ENCODE measurements at places on chromosomes 5 and 9.

GRCh38 chr9:107404161-107404560 is 85.4 kb downstream of the KLF4 start:
- no peak for DNase-seq

GRCh38 chr5:172443441-172444109 is 10.8 kb downstream of the SH3PXD2B start:
- peak; percentile 95 for DNase-seq

GRCh38 chr9:86605303-86605702 is 251.1 kb upstream of the TUT7 start:
- DNase-seq = no peak

DNA sequence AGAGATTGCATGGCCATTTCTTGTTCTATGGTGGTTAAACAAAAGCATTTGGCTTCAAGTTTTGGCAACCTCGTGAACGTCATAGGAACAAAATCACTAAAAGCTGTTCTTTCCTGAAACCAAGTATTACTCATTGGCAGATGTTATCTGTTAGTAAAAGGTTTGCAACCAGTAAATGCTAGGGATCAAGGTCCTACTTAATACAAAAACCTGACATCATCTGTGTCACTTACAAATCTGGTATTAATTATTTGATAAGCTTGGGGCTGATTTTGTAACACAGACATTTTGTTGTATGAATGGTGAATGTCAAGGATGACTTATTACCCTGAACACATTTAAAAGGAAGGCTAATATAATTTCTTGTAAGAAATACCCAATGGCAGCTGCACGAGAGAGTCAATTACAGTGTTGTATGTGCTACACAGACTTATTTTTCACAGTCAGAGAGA is 486.4 kb upstream of the ZNF608 start:
- DNase-seq = peak; percentile 64

DNA sequence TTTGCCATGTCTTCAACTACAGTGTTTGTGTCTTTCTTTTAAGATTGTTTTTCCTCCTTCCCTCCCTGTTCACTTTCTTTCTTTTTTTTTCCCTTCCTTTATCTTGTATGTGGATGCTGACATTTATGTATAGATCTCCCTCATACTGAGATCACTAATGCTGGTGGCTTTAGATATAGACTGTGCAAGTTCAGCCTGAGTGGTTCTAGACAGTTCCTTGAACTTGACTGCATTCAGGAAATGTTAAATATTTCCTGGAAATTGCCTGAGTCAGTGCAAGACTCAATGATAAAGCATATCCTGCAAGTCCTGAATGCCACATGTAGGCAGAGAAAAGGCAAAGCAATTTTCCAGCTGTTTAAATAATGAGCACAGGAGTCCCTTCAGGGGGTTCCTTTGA is 182.5 kb upstream of the NR3C1 start:
- DNase-seq = no peak

DNA sequence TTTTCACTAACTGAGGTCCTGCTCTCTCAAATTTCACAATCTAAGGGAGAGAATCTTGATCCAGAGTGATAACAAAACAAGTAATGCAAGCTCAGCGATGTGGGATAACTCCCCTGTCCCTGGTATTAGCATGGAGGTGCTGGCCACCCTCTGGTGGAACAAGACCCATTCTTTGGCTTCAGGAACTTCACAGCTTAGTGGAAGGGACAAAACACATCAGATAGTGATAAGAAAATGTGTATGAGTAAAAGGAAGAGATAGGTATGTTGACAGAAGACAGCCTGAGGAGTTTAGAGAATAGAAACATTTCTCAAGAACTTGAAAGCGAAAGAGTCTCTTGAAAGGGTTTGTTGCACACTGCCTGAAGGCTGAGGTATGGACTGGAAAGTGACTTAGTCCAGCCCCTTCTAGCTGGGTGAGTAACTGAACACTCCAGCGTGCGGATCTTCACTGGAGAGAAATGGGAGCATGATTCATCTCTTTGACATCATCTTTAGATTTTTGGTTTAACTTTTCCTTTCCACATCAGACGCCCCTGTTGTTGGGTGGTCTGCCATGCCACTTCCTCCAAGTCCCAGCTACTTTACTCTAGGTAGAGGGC is 25.4 kb upstream of the ZSWIM6 start:
- peak; percentile 87 for DNase-seq

- no peak for DNase-seq
Observed at GRCh38 chr5:97063251-97063650, 79.2 kb downstream of the LIX1 start.

- no peak for DNase-seq
Observed at GRCh38 chr5:73957397-73958001, 331.5 kb downstream of the ARHGEF28 start.

- no peak for DNase-seq
Observed at GRCh38 chr5:137200906-137201700, 298.0 kb downstream of the SPOCK1 start.

GRCh38 chr5:94694671-94695070 is 76.2 kb downstream of the SLF1 start:
- DNase-seq = no peak

- DNase-seq = no peak
Observed at GRCh38 chr5:109614301-109614700, 75.4 kb upstream of the MAN2A1 start.

- no peak for DNase-seq
Observed at GRCh38 chr5:141677415-141677814, 4.6 kb downstream of the ARAP3 start.

- no peak for DNase-seq
Observed at GRCh38 chr5:156435101-156435500, 108.1 kb downstream of the SGCD start.

DNA sequence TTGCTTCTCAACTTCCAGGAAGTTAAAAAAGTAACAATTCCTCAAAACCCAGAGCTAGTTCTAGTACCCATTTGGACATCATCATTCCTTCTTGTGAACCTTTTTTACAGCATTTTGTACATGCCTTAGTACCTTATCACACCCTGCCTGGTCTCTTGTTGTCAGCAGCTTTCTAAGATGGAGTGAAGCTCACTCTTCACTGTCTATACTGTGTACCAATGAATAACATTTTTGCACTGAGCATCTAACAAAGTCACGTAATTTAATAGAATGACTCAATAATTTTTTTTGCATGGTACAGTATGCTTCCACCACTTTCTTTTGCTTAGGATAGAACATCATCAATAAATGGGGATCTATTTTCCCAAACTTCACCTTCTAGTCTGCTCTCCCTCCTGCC is 29.8 kb downstream of the ALDH1A1 start:
- no peak for DNase-seq

- DNase-seq = no peak
Observed at GRCh38 chr5:57276353-57276752, 102.5 kb downstream of the GPBP1 start.

- DNase-seq = no peak
Observed at GRCh38 chr9:29773676-29774075, 2200.4 kb upstream of the C9orf72 start.

DNA sequence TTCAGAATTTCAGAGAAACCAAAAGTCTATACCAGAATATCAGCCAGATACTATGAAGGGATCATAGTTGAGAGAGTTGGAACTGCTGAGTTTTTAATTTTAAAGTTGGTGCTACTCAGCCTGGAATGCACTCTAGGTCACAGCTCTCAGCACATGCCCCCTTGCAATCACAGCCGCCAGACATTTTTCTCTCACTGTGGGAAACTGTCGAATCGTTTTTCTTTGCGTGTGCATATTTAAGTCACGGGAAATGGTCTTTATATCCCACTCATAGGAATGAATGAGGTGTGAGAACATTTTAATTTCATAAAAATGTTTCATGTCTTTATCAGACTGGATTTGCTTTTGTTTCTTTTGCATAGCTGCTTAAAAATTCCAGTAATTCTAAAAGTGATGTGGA is 12.2 kb upstream of the SPDL1 start:
- DNase-seq = no peak

DNA sequence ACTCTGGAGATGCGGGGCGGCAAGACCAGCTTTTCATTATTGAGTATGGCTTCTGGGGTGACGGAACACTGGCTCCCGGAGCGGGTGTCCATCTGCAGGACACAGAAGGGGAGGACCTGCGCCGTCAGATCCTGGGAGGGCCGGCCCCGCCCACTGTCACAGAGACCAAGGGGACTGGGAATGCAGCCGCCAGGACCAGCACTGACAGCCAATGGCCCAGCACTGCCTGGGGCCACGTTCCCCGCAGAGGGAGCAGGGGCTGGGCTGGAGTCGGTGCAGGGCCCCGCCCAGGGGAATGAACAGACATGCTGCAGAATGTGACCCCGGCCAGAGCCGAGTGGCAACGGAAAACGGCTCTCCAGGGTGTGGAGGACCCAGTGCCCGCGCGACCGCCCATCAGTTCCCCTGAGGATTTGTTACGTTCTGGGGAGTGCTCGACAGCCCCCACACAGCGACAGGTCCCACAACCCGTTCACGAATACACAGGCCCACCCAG is at the start of gene ZDHHC11:
Gene ZDHHC11 (minus strand): TSS at position 476 of the 496 bp plus-strand sequence. CDS start 384 bp downstream, at position 92.
- DNase-seq = no peak

GRCh38 chr9:110908894-110909293 is 129.4 kb downstream of the LPAR1 start:
- no peak for DNase-seq

GRCh38 chr5:74183041-74183440 is 457.5 kb downstream of the ENC1 start:
- DNase-seq = no peak

DNA sequence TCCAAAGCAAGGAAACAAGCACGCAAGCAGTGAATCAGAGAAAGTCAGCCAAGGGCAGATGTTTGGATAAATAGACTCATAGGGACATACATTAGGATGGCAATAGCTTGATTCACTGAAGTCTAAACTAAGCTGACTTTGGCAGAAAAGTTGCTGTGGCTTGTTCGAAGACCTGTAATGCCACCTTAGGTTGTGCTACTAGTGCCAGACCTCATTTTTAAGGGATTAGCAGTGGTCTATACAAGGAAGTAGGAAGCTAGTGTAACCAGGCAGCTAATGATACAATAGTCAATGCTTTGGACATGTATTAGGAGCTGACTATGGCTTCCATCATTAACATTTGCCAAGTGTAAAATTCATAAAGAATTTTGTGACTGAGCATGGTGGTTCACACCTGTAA is 63.1 kb downstream of the FCHO2 start:
- DNase-seq = no peak

DNA sequence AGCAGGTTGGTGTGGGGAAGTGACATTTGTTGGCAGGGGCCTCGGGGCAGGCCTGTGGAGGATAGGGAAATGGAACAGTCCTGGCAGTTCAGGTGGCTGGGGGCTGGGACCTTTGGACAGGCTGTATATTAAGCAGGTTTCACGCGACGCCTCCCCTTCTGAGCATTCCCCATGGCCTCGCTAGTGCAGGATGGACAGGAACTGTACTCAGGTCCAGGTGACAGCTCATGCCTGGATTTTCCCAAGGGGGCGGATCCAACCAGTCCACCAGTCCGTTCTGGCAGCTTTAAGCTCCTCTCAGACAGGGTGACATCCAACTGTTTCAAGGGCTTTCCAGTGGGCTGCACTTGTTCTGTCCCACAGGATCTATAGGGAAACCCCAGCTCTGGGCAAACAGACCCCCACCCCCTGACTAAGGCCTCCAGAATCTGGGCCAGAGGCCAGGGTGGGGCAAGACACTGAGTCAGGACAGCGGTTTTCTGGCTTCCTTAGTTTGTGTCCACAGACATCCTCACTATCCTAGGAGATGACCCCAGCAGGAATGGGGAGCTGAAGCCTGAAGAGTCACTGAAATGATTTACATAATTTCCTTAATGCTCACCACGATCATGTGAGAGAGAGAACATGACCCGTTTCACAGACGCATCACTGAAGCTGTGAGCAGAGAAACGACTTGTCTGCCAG is 20.9 kb downstream of the CSF2 start:
- DNase-seq = peak; percentile 98

DNA sequence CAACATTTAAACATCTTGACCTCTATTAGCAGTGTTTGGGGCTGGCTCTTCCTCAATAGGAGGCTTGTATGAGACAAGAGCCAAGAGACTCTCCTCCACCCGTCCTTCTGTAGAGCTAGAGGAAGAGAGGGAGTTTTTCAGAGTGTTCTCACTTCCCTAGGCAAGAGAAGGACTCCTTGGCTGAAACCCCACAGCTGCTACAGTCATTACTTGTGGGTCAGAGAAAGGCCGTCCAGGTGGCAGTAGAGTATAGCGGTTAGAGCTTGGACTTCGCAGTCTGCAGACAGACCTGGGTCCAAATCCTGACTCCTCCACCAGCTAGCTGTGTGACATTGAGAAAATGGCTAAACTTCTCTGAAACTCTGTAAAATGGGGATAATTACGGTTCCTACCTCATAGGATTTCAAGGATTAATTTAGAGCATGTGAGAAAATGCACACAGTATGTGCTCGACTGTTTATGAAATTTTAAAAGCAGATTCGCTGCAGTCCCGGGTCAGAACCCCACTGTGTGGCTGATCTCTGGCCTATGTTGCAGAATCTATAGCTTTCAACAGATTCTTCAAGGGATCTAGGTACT is 80.8 kb upstream of the ARAP3 start:
- no peak for DNase-seq

DNA sequence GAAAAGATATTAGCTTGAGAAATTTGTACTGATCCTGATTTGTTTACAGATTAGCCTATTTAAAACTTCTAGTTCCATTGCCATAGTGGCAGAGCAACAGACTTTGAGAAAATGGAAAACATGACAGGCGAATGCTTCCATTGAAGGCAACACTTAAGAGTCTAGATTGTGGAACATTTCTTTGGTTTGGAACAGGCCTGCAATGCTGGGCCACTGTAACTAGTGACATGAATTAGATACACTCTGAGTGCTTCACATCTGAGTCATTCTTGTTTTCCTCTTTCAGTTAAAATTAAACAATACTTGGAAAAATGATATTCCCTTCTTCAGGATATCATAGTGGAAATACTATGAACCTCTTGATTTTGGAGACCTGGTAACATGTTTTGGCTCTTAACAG is 453.6 kb upstream of the TUSC1 start:
- DNase-seq = peak; percentile 8

DNA sequence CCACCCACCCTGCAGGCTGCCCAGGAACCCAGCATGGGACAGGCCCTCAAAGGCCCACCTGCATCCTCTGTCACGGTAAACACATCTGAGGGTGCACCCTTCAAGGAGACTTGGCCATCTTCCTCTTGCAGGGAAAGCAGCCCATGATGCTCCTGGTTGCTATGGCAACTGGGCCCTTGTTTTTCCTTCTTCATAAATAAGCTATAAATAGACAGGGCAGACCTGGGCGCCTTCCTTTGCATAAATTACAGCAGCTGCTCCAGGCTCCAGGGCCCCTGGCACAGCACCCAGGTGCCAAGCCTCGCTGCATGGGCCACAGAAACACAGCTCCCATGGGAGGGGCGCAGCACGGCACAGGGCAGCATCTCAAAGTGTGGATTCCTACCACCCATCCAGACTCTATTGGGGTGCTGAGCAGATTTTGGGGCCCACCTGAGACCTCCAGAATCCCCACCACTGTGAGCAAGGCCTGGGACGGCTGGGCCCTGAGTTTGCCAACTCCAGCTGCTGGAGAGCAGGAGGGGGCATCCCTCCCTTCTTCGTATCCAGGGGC is 5.8 kb upstream of the PSMB7 start:
- DNase-seq = no peak

- no peak for DNase-seq
Observed at GRCh38 chr5:27906481-27906880, 868.1 kb upstream of the CDH9 start.
